Caco-2 (cell line): ENCODE measurements at places on chromosomes 4 and X.

DNA sequence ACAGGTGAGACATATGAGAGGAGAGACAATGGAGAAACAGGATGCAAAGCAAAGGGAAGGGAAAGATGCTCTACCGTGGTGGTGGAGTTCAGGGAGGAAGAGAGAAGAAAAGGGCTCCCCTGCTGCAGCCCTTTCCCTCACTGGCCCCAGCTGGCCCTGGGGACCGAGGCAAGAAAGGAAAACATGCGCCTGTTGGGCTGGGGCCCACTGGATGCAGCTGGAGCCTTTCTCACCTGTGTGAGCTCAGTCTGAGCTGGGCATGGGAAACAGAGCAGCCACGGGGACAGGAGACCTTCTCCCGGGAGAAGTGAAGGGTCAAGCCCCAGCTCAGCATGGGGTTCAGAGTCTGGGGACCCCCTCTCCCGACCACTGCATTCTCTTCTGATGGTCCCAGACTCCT is 11.9 kb downstream of the NXF3 start:
- DNase-seq, result no peak

- DNase-seq, result no peak
Observed at GRCh38 chrX:152912106-152912505, 14.2 kb downstream of the ZNF185 start.

DNA sequence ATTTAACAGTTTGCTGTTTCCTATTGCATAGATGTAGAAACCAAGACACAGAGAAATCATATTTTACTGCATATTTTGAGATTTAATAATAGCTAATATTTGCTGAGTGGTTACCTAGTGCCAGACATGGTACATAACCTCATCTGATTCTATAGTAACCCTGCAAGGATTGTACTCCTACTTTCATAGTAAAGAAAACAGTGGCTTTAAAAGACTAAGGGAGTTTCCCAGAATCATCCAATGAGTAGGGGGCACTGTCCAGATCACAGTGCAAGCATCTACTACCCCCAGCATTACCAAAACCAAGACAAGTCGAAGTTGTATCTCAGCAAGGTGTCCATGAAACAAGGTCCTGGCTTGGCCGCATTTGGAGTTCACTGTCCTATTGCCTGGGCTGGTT is 224.5 kb upstream of the TENM3 start:
- no peak for DNase-seq

DNA sequence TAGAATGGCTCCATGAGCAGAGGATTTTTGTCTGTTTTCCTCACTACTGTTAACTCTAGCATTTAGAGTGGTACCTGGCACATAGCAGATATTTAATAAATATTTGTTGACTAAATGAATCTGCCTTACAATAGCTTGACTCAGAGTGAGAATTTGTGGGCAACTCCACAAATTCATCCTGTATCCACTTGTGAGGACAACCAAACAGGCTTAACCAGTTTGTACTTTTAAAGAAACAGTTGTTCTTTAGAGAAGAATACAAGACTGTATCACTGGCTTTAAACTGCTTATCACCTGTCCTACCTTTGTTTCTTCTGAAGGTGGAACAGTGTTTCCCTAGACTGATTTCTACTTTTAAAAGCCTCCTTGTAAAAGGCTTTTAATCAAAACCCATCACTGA is 141.3 kb upstream of the SH3RF1 start:
- DNase-seq, result no peak

GRCh38 chrX:43805579-43805978 is 76.7 kb downstream of the MAOB start:
- no peak for DNase-seq

GRCh38 chrX:33721927-33722326 is 410.2 kb downstream of the FAM47A start:
- no peak for DNase-seq

- DNase-seq, result no peak
Observed at GRCh38 chr4:75771607-75772006, 47.2 kb downstream of the USO1 start.

DNA sequence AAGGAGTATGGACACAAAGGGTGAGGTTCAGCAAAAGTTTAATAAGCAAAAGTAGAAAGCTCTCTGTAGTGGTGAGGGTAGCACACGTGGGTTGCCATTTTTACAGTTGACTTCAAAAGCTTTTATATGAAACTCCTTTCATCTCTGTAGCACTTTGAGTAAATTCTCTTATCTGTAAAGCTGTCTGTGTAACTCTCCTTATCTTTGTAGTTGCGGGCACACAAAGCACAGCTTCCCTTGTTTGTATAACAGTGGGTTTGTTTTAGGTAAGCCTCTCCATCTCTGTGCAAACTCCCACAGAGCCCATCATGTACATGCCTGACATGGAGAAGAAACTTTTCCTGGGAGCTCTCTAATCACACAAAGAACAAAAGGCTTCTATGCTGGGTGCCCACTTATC is 325.9 kb upstream of the PABPC5 start:
- peak; percentile 70 for DNase-seq

DNA sequence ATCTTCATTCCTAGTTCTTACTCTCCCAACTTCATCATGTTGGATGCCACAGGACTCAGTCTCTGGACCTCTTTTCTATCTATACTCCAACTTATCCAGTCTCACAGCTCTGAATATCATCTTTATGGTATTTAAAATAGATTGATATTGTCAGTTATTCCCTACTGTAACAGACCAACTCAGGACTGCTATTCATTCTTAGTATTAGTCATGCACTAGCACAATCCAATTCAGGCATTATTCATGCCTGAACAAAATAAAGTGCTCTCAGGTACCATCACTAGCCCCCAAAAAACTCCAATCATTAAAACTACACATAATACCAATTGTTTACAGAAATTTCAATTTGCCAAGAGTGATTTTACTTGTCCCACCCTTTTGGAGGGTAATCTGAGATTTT is 37.7 kb downstream of the FRYL start:
- DNase-seq, result no peak

GRCh38 chr4:107951551-107951950 is 20.2 kb downstream of the CYP2U1 start:
- DNase-seq, result no peak

- no peak for DNase-seq
Observed at GRCh38 chr4:87530868-87531267, 1.7 kb upstream of the SPARCL1 start.

- DNase-seq, result no peak
Observed at GRCh38 chr4:15145709-15146108, 143.4 kb downstream of the CPEB2 start.

GRCh38 chr4:53009824-53010223 is 147.7 kb downstream of the RASL11B start:
- DNase-seq, result no peak

GRCh38 chrX:19660604-19661255 is 145.4 kb upstream of the MAP3K15 start:
- DNase-seq, result no peak

DNA sequence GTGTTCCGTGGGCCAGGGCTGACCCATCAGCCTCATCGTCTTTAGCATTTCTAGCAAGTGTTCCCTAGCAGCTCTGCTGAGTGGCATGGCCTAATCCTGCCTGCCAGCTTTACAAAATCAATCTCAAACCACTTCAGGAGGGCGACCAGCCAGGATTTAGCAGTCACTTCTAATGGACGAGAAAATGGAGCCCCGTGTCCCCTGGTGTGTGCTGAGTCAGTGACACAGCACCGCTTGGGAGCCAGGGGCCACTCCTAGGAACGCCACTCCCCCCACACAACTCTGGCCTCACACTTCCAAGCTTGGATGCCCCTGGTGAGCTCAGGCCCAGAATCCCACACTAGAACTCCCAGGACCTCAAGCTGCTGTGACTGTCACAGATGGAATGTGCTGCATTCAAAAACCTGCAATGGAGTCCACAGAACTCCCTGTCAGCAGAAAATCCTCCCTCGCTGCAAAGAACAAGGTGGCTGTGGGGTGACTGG is 311.2 kb upstream of the GATB start:
- no peak for DNase-seq

DNA sequence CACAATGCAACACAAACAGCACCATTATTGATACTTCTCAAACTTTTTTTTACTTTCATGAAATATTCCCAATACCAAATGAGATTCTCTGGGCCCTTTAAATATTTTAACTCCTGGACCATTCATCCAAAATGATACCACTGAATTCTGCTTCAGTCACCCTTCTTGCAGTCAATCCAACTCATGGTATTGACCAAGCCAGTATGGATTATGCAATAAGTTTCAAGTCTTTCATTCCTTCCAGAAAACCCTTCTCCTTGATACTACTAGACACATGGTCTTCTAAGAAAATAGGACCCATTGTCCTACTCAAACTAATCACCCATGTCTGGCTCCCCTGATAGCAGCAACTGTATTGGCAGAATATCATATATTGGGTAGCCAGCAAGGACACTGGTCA is 23.0 kb downstream of the ZNF721 start:
- DNase-seq, result no peak
